ENCODE measurements at places on chromosomes 2 and 18.

- peak; percentile 42 for DNase-seq
These were observed 43.9 kb upstream of the NEMP2 start for GRCh38 chr2:190578158-190579057.

GRCh38 chr2:44941551-44942234 lies at the start of gene SIX3:
Gene SIX3, plus strand, starts transcription at chr2:44941702. Its CDS starts 403 bp downstream, at chr2:44942105.
- no peak for DNase-seq

GRCh38 chr18:21458788-21459187 lies 141.7 kb downstream of the ESCO1 start:
- no peak for DNase-seq

DNA sequence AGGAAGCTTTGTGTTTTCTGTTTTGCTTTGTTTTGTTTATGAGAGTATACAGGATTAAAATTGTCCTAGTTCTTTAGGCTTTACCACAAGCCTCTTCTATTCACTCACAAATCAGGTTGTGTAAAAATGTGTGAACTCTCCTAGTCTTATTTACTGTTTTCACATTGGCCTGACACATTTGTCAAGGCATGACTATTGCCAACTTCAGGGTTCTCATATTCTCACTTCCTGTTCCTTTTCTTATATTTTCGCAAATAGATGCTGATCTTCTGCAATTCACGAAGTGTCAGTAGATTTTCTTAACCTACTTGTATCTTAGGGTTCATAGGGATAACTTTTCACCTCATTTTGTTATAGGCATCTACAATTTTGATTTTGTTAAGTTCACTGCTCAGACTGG lies 67.1 kb downstream of the CCDC102B start:
- no peak for DNase-seq

GRCh38 chr2:32738939-32739338 lies 111.1 kb downstream of the TTC27 start:
- DNase-seq: peak; percentile 26

GRCh38 chr18:33841221-33841967 lies 263.4 kb downstream of the ASXL3 start:
- DNase-seq: no peak

- DNase-seq: no peak
These were observed 36.8 kb downstream of the POU3F3 start for GRCh38 chr2:104890685-104891069.

DNA sequence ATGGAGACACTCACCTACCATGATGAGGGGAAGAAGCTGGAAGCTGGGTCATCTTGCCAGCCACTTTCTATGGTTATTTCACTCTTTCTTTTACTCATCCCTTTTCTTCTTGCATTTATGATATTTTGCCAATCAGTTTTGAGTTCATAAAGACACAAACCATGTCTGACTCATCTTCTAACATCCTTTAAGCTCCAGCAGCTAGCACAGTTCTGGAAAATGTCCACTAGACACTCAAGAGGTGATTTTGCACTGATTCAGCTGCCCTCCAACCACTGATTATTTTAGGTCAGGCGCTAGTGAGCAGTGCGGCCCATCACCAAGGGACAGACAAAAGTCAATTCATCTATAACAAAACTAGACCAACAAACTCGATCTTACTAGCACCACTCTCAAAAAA lies 537.1 kb upstream of the ID2 start:
- peak; percentile 86 for DNase-seq

GRCh38 chr18:7954238-7954637 lies 387.1 kb downstream of the PTPRM start:
- DNase-seq: peak; percentile 11
